Foreskin melanocyte (primary cell): ENCODE measurements at places on chromosomes 13 and 19.

DNA sequence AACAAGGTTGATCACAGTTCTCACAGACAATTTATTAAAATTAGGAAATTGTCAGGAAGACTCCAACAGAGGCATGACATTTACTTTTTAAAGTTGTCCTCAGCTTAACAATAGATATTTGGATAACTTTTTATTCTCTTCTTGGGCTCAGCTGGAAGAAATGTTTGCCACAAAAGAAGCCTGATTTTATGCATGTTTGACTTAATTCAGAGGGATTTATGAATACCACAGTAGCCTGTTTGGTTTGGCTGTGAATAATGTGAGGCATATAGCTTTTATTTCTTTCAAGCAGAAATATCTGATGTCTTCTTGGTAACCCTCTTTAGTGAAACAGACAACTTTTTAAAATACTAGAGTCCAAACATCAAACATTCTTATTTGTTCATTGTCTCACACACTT, 1464.5 kb upstream of the SLC10A2 start:
- no peak for DNase-seq

- peak; percentile 26 for DNase-seq
Observed at GRCh38 chr13:83780227-83780626, 102.0 kb downstream of the SLITRK1 start.

GRCh38 chr13:103371271-103371670, 305.1 kb upstream of the SLC10A2 start:
- no peak for DNase-seq

DNA sequence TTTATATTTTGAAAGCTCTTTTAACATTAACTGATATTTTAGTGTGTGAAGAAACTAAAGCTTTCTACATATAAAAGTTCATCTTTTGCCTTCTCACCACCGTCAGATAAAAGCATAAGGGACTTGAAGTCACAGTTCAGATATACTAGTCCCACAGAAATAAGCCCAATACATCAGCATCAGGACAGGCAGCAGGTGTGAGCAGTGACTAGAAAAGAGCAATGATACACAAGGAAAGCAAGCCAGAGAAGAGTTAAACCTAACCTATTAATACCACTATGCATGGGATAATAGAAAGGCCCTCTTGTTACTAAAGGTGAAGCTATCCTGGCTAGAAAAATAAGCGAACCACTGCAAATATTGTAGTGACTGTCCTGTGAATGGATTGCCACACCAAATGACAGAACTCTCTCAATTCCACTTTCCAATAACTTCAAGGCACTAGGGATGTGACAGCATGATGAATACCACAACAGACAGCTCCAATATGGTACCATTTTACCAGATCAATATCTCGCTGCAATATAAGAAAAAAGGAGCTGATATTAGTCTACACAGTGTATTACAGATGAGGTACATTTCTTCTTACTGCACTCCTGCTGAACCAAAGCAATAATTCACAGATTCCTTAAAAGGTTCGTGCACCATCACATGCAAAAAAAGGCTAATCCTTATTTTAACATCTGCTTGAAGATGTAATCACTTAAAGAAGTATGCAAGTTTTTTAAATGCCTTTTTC, 114.1 kb downstream of the DACH1 start:
- DNase-seq, result no peak

DNA sequence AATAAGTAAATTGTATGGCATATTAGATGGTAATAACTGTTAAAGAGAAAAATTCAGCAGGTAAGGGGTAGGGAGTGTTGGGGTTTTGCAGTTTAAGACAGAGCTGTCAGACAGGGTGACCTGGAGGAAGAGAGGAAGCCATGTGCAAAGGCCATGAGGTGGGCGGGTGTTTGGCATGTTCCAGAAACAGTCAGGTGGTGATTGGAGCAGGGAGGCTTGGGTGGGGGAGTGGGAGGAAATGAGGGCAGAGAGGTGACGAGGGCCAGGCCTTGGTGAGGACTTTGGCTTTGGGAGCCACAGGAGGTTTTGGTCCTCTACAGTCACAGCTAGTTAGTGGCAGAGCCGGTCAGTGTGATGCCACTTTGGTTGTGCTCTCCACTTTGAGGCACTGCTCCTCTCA, 20.1 kb downstream of the RYR1 start:
- no peak for DNase-seq

GRCh38 chr13:31674051-31674450, 65.3 kb upstream of the RXFP2 start:
- no peak for DNase-seq

GRCh38 chr19:519449-519865, 12.1 kb upstream of the CDC34 start:
- no peak for DNase-seq

- no peak for DNase-seq
Observed at GRCh38 chr13:110162866-110163658, 143.9 kb downstream of the COL4A1 start.

DNA sequence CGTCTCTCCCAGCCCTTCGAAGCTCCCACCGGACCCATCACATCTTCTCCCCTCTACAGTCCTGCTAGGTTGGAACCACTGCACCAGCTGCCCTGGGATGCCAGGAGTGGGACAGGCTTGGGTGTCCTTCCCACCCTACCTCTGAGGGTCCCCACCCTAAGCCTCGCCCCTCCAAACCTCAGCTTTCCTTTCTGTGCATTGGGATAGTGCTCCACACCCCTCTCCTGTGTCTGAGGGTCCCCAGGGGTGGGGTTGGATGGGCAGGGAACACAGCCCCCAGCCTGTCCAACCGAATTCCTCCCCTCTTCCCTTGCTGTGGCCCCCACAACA, 1.9 kb upstream of the BCL3 start:
- DNase-seq, result no peak

DNA sequence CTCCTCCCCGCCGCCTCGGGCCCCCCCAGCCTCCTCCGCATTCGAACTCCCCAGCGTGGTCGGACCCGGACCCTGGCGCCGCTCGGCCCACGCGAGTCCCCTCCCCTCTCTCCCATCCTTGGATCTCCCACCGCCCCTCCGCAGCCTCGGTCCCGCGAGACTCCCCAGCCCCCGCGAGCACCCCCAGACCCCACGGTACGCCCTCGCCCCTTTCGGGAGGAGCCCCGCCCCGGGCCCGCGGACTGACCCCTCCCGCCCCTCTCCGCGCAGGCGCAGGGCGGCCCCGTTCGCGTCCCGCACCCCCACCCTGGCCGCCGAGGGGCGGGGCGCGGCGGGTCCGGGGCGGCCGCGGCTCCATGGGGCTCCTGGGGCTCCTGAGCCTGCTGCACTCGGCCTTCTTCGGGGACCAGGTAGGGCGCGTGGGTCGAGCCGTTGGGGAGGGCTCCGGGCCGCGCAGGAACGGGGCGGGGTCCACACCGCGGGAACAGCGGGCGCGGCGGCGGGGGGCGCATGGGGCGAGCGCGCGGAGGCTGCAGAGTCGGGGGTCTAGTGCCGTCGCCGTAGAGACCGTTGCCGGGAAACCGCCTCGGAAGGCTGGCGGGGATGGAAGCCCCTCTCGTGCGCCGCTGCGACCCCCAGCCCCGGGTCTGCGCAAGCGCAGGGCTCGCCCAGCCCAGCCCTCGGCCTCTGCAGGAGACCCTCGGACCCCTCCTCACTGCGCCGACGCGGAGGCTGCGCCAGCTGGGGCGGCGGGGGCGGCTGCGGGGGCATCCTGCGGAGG, 3.8 kb upstream of the APC2 start:
- no peak for DNase-seq
